HS-5 (cell line): ENCODE measurements at places on chromosomes 12 and 14.
A peak's percentile ranks its signal among the peaks of the same experiment; 100 is the strongest.

GRCh38 chr12:31783996-31784645 lies 55.3 kb upstream of the AMN1 start:
- DNase-seq, result no peak

GRCh38 chr14:54890788-54891187 lies 11.8 kb downstream of the GCH1 start:
- no peak for DNase-seq

DNA sequence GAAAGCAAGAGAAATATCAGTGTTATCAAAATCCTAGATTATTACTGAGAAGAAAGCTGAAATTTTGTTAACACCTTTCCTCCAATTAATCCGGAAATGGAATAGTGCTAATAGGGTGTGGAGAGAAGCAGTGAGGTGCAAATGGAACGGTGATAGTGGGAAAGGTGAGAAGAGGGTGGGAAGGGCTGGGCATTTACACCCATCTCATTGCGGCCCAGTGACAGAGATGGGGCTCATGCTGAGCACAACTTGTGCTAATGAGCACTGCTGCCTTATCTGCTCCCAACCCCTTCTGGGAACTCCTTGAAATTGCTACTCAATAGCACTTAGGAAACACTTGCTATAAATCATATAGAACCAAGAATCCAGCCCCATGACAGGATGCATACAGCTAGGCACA lies 94.4 kb downstream of the PTPRR start:
- no peak for DNase-seq

GRCh38 chr14:21589317-21589716 lies 9.4 kb upstream of the OR10G3 start:
- DNase-seq, result no peak

- DNase-seq, result no peak
Observed at GRCh38 chr12:2166696-2167095, 113.9 kb downstream of the CACNA1C start.

DNA sequence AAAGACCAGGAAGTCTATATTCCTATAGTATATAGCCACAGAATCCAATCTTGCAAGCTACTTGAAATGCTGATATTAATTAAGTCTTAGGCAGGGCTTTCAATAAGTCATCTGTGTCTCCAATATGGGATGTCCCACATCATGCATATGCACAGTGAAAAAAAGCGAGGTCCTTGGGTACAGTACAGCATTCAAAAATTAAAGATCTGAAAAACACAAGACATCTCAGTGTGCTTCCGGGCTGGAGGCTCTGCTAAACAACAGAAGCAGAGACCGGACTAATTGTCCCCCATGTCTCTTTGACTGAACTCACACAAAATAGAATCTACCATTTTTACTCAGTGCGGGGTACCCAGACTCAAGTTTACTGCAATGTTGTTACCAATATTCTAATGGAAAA lies 156.0 kb downstream of the DAD1 start:
- DNase-seq, result no peak

GRCh38 chr12:96195845-96196451 lies 1.8 kb downstream of the ELK3 start:
- peak; percentile 49 for DNase-seq

- no peak for DNase-seq
Observed at GRCh38 chr14:89899917-89900663, 54.4 kb downstream of the EFCAB11 start.

GRCh38 chr12:122366685-122367475 lies 55.6 kb downstream of the CLIP1 start:
- DNase-seq, result peak; percentile 86

GRCh38 chr12:53676656-53677015 lies 753 bp upstream of the ATP5MC2 start:
- DNase-seq, result no peak

DNA sequence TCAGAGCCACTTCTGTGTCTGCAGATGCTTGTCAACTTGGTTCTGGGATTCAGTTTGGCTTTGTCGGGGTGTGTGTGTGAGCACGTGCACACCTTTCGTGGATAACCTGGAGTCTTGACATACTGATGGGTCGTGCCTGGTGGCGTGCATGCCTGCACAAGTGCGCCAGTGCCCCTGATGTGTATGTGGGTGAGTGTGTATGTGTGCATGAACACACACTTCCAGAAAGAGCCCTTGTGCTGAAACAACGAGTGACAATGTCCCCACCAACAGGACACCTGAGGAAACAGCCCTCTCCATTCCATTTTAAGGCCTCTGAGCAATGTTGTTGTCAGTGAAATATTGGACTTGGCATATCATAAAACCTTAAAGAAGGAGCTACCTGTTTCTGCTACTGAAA lies 53.9 kb downstream of the SMUG1 start:
- DNase-seq, result no peak

- DNase-seq, result no peak
Observed at GRCh38 chr12:131736446-131737149, 25.7 kb downstream of the SFSWAP start.

DNA sequence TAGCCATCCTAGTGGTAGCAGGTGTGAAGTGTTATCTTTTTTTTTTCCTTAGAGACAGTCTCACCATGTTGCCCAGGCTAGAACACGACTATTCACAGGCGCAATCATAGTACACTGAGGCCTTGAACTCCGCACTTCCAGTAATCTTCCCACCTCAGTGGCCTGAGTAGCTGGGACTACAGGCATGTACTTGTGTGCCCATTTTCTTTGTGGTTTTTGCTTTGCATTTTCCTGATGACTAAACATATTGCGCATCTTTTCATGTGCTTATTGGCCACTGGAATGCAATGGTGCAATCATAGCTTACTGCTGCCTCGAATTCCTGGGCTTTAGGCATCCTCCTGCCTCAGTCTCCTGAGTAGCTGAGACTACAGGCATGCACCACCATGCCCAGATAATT lies 33.3 kb upstream of the GCH1 start:
- DNase-seq, result peak; percentile 29

GRCh38 chr12:12803186-12803585 lies 10.0 kb upstream of the DDX47 start:
- no peak for DNase-seq

DNA sequence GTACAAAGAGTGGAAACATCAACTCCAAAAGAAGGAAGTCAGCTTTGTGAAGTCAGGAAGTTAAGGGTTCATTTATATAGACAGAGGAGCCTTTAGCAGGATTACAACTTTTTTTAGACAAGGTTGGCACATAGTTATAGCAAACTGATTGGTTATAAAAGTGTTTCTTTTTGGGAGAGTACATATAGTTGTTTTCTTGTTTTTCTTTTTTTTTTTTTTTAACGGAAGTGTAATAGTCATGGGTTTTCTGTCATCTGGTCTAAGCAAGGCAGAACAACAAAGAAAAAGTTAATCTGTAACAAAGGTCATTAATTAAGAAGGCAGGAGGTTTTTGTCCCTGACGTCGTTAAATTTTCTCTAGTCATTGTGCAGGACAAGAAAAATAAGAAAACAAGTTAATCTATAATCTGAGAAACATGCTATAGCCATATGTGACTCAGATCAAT lies 13.0 kb upstream of the MFAP5 start:
- DNase-seq, result no peak

- no peak for DNase-seq
Observed at GRCh38 chr12:110301065-110301806, 20.2 kb downstream of the ATP2A2 start.

DNA sequence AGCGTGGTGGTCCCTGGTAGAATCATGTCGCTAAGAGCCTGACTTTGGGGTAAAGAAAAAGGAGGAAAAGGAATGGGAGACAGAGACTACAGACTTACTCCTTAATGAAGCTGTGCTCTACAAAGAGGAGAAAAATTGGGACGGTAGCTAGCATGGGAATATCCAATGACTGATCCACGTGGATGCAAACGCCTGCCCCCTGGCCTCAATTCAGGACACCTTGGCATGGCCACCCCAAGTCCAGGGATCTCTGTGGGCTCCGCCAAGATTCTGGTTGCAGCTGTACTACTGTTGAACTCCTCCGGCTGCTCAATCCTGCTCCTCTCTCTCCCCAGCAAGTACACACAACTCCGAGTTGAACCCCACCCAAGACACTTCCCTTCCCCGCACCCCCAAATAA lies 70.5 kb upstream of the DIO3 start:
- no peak for DNase-seq

- DNase-seq, result no peak
Observed at GRCh38 chr14:33454022-33454595, 496.8 kb downstream of the EGLN3 start.

GRCh38 chr12:42235426-42235825 lies 2.6 kb downstream of the YAF2 start:
- no peak for DNase-seq

GRCh38 chr14:69700575-69700974 lies 66.4 kb upstream of the SRSF5 start:
- no peak for DNase-seq

DNA sequence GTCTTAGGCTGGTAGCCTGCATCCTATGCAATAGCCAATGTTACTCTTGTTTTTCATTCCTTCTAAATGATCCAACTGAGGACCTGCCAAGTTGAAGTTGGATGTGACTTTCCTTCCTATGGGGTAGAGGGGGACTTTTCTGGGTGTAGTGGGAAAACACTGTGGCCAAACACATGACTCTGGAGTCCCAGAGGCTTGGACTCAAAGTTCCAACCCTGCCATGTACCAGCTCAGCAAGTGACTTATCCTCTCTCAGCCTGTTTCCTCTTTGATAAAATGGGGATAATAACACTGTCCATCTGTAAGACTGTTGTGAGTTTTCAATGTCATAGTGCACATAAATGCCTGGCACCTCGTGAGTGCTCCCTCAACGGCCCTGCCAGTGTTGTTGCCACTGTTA lies 97.0 kb downstream of the ZFP36L1 start:
- no peak for DNase-seq

- no peak for DNase-seq
Observed at GRCh38 chr14:36508418-36509068, 11.5 kb downstream of the NKX2-1 start.

DNA sequence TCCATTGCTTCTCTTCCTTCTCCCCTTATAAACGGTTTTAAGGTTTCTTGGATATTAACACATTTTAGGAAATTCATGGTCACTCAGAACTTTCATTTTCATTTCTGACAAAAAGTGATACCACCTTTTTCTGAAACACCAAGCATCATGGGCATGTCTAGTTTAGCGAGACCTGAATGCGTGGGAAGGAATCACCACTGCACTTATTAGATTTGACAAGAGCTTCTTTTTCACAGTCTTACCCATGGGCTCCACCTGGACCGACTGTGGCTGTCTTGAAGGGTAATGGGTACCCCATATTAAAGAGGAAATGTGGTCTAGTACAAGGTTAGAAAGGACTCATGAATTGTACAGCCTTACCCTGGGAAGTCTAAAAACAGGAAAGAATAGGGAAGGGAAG lies 95.4 kb downstream of the KCNK10 start:
- no peak for DNase-seq

GRCh38 chr12:52167526-52167925 lies 24.3 kb downstream of the KRT80 start:
- DNase-seq, result no peak

DNA sequence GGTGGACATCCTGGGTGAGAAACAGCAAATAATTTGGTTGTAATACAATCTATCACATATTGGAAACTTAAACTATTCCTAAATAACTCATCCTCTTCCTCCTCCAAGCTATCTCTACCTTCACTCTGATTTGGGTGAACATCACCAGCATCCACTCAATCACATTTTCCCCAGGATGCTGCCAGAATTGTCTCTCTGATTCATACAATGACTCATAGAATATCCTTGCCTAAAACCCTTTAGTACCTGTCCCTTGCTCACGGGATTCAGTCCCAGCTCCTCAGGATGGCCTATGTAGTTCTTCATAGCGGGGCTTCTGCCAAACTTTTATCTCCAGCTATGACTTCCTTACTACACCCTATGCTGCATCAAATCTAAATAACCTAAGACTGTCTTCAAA lies 146.8 kb downstream of the EMP1 start:
- peak; percentile 20 for DNase-seq

GRCh38 chr12:108425238-108425795 lies 86.2 kb upstream of the CMKLR1 start:
- no peak for DNase-seq

- DNase-seq, result no peak
Observed at GRCh38 chr12:49824895-49825294, 3.3 kb downstream of the NCKAP5L start.

DNA sequence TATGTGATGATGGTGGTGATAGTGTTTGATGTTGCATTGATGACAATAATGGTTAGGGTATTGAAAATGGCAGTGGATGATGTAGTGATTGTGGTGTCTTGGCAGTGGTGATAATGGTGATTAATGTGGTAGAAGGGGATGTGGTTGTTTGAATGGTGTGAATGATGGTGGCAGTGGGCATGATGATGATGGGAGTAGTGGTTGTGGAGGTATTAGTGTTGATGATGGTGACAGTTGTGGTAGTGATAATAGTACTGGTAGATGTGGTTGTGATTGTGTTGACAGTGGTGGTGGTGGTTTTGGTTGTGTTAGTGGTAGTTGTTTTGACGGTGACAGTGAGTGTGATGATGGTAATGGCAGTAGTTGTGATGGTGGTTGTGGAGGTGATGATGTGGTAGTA lies 1049.0 kb downstream of the VRK1 start:
- DNase-seq, result no peak

DNA sequence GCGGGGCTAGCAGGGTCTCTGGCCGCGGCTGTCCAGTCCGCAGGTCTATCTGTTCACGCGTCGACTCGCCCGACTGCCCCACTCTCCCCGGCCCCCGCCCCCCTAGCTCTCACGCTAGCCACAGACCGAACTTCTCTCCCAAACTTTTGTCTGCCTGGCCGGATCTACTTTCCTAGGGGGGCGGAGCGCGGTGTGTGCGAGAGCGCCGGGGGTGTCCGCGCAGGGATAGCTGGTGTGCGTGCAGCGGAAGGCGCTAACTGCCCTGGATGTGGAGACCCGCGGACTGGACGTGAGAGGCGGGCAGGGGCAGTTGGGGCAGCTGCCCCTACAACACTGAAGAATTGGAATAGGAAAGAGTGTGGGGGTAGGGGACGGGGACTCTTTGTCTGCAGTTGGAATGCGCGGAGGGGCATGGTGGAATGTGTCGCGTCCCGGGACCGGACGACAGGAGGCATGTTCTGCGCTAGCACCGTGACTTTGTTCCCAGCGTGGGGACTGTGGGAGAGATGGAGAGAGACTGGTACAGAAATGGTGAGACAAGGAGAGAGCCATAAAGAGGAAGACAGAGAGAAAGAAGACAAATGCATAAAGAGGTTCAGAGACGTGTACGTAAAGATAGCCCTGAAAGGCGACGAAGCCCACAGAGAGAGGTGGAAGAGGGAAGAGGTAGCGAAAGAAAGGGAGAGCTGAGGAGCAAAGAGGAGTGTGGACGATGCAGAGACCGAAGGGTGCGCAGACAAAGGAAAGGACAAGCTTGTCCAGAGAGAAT lies at the start of gene AJUBA:
TSS of gene AJUBA (minus strand) at position 75 of the 769 bp plus-strand sequence. CDS start 285 bp downstream, outside the sequence.
- DNase-seq, result peak; percentile 73

GRCh38 chr12:3302401-3303041 lies 188.5 kb upstream of the PRMT8 start:
- DNase-seq, result no peak

- DNase-seq, result no peak
Observed at GRCh38 chr14:104217486-104218360, 79.3 kb downstream of the KIF26A start.

GRCh38 chr12:22709292-22709691 lies 84.3 kb downstream of the ETNK1 start:
- DNase-seq, result no peak
